Effector CD4-positive, alpha-beta T cell (primary cell): ENCODE measurements at places on chromosomes 5 and 9.

GRCh38 chr5:73282383-73282782 is 109.4 kb downstream of the TMEM174 start:
- DNase-seq, result no peak

GRCh38 chr5:78827725-78828124 is 157.4 kb downstream of the ARSB start:
- DNase-seq, result no peak

GRCh38 chr5:15233566-15233965 is 266.4 kb upstream of the FBXL7 start:
- DNase-seq, result no peak

GRCh38 chr9:87674565-87675299 is 51.2 kb upstream of the CTSL start:
- no peak for DNase-seq

- DNase-seq, result no peak
Observed at GRCh38 chr9:72140586-72140985, 8.7 kb upstream of the GDA start.

DNA sequence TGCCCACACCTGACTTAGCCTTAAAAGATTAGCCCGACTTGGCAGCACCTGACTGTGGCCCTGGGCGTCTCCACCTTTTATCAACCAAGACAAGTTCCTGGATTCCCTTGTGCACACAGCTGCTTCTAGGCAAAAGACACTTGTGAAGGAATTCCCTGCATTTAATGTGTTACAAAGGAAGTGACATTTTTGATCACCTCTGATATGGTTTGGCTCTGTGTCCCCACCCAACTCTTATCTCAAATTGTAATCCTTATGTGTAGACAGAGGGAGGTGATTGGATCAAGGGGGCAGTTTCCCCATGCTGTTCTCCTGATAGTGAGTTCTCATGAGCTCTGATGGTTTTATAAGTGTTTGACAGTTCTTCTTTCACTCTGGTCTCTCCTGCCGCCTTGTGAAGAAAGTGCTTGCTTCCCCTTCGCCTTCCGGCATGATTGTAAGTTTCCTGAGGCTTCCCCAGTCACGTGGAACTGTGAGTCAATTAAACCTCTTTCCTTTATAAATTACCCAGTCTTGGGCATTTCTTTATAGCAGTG is 2.6 kb upstream of the CPEB4 start:
- DNase-seq, result no peak

DNA sequence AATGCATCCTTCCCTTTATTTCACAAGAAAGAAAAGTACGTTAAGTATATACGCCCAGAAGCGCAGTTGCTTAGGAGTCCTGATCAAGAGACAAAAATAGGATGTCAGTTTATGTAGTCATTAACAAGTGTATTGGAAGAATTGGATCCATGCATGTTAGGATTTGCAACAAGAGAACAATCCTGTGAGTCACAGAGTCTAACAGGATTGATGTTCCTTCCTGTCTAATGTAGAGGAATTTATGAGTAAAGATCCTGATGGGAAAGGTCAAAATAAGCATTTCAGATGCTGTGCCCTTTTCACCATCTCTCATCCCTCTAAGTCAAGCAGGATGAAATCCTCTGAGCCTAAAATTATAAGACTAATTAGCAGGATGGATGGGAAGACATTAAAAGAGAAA is 406.0 kb upstream of the GRIA1 start:
- no peak for DNase-seq

- no peak for DNase-seq
Observed at GRCh38 chr5:94691949-94692348, 73.5 kb downstream of the SLF1 start.

DNA sequence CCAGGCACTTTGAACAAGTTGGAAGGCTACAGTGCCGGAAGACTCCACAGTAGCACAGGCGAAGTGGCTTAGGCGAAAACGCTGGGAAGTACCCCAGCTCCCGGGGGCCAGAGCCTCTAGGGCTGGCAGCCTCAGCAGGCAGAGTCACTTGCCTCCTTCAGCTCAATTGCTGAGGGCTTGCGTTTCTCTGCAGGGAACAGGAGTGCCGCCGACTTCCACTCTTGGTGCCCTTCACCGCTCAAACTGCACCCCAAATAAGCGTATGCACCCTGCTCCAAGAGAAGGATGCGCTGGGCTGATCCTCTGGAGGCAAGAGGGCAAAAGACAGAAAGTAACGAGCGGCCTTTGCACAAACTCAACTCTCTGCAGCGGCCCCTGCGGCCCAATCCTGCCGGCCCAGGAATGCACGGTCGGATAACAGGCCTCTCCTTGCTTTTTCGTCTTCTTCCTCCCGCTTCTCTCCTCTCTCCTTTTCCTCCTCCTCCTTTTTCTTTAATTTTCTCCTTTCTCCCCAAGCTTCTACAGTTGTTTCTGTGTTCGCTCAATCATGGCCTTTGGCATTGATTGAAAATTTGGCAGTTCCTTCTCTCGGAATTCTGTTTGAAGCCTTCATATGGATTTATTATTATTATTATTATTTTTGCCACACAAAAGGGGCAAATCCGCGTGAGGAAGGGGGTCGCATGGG is 1.1 kb upstream of the S1PR3 start:
- DNase-seq, result no peak

GRCh38 chr5:142883025-142883424 is 112.8 kb downstream of the ARHGAP26 start:
- DNase-seq, result no peak

- no peak for DNase-seq
Observed at GRCh38 chr5:6269925-6270324, 108.4 kb downstream of the MED10 start.

GRCh38 chr9:22469928-22470544 is 23.4 kb downstream of the DMRTA1 start:
- DNase-seq, result no peak

- DNase-seq, result no peak
Observed at GRCh38 chr9:100211476-100211875, 112.4 kb downstream of the INVS start.

GRCh38 chr9:126611592-126612325 is 2.0 kb upstream of the LMX1B start:
- DNase-seq, result peak; percentile 57

DNA sequence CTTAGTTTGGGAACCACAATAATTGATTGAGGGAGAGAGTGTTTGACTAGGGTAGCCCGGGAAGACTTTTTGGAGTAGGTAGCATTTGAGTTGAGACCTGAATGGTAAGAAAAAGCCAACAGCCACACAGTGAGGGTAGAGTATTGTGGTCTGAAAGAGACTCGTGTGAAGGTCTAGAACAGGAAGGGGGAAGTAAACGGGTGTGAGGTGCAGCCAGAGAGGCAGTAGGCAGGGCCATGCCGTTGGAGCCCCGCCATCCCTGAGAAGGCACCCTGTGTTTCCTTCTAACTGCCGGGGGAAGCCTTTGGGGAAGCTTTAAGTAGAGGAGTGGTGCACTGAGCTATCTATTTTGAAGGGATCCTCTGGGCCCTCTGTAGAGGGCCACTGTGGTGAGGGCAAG is 3.5 kb upstream of the F2RL2 start:
- DNase-seq, result no peak

GRCh38 chr9:72557549-72557948 is 36.1 kb downstream of the TMC1 start:
- no peak for DNase-seq

DNA sequence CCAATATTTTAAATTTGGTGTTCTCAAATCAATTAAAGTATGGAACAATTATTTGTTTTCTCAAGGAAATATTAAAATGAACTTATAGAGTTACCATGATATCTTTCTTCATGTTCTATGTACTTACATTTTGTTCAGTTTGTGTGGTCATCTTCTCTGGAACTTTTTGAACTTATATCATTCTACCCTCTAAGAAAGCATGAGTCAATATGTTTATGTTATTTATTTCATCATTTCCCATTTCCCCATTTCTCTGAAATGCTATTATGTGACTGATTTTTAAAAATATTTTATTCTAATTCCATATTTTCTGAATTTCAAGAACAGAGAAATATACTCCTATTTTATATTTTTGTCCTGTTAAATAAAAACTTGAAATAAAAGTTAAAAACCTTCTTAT is 123.5 kb upstream of the ACOT12 start:
- no peak for DNase-seq

GRCh38 chr5:87354496-87354895 is 58.2 kb downstream of the CCNH start:
- DNase-seq, result no peak

DNA sequence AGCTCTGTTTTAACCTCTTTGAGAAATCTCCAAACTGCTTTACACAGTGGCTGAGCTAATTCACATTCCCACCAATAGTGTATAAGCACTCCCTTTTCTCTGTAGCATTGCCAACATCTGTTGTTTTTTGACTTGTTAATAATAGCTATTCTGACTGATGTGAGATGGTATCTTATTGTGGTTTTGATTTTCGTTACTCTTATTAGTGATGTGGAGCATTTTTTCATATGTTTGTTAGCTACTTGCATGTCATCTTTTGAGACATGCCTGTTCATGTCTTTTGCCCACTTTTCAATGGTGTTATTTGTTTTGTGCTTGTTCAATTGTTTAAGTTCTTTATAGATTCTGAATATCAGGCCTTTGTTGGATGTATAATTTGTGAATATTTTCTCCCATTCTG is 225.2 kb upstream of the TRPC7 start:
- DNase-seq, result no peak

- no peak for DNase-seq
Observed at GRCh38 chr5:170469414-170469813, 34.4 kb upstream of the KCNIP1 start.

GRCh38 chr5:87361031-87361445 is 51.7 kb downstream of the CCNH start:
- DNase-seq, result no peak
